SK-N-MC (cell line): ENCODE measurements at places on chromosomes 5 and 9.

- DNase-seq = no peak
Observed at GRCh38 chr9:114522286-114522685, 17.0 kb upstream of the WHRN start.

GRCh38 chr9:120775859-120776258 lies 17.4 kb downstream of the FBXW2 start:
- DNase-seq = no peak

DNA sequence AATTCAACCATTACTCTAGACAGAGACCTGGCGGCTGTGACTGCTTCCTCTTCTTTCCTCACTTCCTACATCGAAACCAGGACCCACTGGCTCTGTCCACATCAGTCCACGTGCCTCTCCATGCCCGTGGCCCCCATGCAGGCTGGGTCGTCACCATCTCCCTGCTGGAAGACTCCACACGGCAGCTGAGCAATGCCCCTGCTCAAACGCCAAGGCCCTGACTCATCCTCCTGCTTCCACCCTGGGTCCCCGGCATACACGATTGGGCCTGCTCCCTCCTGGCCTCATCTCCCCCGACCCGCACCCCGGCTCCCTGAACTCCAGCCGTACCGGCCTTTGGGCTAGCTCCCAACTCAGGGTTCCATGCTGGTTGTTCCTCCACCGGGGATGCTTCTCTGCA lies 67.2 kb upstream of the IER5L start:
- DNase-seq = no peak

DNA sequence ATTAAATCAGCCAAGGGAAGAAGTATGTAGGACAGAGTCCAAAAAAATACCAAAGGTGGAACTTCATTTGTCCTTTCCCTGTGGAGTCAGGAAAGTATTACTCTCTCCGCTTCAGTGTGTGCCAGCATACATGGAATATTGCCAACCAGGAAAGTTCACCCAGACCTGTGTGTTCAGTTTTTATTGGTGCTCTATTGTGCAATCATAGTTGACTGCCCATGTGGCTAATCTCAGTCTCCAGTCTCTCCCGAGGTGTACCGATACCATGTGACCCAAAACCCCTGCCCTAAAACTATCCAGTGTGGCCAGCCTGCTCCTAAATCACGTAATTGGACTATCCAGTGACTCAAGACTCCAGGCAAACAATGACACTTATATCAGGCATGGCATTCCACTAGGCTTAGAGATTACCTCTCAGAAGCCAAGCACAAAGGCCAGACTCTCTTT lies 38.8 kb downstream of the NFX1 start:
- DNase-seq = no peak

GRCh38 chr5:39498278-39498952 lies 73.6 kb upstream of the DAB2 start:
- DNase-seq = no peak

GRCh38 chr5:30850866-30851265 lies 342.6 kb upstream of the CDH6 start:
- no peak for DNase-seq

GRCh38 chr9:15834541-15834940 lies 281.7 kb downstream of the CCDC171 start:
- DNase-seq = peak; percentile 90

DNA sequence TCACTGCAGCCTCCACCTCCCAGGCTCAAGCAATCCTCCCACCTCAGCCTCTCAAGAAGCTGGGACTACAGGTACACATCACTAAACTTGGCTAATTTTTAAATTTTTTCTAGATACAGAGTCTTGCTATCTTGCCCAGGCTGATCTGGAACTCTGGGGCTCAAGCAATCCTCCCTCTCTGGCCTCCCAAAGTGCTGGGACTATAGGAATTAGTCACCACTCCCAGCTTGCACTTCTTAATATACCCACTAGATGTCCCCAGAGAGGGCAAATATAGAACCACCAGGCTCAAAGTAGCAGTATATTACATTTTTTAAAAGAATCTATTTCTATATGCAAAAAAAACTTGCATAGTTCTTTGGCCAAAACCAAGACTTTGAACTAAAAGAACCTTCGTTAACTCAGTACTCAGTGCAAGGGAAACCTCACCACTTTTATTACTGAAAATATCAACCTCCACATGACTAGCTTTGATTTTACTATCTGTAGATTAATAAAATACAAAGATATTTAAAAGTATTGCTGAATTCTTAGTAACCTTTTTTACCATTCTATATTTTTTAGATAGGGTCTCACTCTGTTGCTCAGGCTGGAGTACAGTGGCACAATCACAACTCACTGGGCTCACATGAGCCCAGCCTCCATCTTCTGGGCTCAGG lies 25.8 kb upstream of the HSD17B3 start:
- DNase-seq = peak; percentile 26

GRCh38 chr5:126081209-126081608 lies 342.0 kb upstream of the GRAMD2B start:
- DNase-seq = no peak

GRCh38 chr5:73974871-73975360 lies 348.9 kb downstream of the ARHGEF28 start:
- DNase-seq = no peak

DNA sequence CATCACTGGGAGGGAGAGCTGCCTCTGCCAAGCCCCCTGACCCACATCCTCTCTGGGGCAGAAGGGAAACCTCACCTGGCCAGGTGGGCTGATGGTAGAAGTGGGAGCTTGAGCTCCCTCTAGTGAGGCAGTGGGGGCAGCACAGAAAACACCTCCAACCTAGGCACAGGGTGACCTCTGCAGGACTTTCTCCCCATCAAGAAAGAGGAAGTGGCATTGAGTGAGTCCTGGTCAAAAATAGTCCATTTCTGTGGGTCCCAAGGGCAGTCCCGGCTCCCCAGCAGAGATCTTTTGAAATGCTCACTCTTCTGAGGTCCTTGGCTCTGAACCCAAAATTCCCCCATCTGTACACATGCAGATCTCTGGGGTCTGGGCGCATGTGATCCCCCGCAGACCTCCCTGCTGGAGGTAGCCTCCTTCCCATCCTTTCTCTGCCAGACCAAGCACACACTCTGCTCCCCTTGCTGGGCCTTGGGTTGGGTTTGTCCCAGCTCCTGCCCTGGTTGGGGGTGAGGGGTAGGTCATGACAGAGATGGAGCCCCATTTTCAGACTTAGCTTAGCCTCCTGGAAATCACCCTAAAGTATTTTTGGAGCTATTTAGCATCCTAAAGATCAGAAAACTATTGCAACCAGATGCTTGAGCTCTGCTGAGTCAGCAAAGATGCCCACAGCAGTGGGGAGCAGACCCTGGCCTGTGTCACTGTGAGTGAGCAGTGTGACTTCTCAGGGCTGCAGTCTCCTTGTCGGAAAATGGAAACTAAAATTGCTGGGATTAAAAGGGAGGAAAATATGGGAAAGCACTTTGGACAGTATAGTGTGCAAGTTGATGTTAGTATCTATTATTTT lies 41.6 kb upstream of the LCP2 start:
- no peak for DNase-seq

DNA sequence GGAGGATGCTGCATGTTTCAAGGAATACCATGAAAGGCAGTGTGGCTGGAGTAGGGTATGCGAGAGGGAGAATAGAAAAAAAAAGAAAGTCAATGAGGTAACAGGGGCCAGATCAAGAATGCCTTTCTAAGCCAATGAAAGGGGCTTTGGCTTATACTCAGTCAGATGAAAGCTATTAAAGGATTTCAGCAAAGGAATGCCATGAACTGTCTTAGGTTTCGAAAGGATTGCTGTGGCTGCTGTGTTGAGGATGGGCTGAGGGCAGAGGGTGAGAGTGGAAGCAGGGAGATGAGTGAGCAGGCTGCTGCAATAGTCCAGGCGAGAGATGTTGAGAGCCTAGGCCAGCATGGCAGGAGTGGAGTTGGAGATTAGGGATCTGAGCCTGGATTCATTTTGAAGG lies 135.4 kb upstream of the CKMT2 start:
- DNase-seq = no peak

DNA sequence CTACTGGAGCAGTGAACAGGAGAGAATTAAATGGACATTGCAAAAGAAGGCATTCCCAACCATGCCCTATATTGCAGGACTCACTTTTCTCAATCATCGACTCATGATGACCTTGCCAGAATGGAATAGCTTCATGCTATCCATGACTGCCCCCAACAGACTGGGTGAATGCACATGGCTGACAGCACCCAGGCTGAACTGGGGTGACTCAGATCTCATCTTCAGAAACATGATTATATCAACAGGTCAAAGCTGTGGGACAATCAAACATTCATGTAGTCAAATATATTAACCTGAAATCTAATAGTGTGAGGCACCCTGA lies 34.7 kb upstream of the MIER3 start:
- DNase-seq = no peak

DNA sequence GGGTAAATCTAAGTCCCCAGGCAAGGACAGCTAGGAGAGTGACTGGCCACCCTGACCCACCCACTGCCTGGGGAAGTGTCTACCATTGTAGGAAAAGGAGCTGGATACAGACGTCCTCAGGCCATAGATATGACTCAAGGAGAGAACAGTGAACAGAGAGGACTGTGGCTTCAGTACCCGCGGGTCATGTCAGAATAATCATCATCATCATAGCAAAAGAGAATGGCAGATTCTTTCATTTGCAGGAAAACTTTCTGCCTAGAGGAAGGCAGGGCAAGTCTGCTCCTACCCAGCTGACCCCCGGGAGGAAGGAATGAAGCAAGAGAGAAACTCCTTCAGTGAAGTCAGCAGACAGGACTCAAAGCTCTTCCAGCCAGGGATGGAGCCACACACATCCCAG lies 52.2 kb upstream of the UBTD2 start:
- no peak for DNase-seq

- no peak for DNase-seq
Observed at GRCh38 chr5:132742626-132743025, 4.6 kb upstream of the CCNI2 start.

DNA sequence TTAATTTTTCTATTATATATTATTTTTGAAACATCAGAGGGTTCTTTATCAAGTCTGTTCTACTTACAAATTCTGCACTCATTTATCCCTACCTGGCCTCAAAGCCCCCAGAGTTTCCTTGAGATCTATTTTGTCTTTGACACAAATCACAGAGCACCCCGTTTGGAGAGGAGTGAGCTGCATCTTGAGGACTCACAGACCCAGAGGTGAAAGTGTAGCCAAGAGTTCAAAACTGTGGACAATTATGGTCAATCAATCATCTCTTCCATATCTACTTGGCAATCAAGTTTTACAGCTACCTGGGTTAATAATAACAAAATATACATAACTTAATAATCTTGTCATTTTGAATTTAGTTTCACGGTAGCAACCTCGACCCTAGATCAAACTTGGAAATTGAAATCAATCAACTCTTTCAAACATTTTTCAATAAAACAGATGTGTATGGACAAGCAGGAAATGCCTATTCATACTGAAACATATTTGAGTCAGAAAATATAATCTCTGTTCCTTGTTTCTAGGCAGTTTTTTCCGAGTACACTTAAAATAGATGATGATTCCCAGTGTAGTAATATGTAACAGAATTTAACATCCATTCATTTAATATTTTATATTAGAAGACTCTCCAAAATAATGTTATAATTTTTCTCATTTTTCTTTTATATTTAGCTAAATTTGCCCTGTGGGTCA lies 13.7 kb upstream of the SYK start:
- no peak for DNase-seq

DNA sequence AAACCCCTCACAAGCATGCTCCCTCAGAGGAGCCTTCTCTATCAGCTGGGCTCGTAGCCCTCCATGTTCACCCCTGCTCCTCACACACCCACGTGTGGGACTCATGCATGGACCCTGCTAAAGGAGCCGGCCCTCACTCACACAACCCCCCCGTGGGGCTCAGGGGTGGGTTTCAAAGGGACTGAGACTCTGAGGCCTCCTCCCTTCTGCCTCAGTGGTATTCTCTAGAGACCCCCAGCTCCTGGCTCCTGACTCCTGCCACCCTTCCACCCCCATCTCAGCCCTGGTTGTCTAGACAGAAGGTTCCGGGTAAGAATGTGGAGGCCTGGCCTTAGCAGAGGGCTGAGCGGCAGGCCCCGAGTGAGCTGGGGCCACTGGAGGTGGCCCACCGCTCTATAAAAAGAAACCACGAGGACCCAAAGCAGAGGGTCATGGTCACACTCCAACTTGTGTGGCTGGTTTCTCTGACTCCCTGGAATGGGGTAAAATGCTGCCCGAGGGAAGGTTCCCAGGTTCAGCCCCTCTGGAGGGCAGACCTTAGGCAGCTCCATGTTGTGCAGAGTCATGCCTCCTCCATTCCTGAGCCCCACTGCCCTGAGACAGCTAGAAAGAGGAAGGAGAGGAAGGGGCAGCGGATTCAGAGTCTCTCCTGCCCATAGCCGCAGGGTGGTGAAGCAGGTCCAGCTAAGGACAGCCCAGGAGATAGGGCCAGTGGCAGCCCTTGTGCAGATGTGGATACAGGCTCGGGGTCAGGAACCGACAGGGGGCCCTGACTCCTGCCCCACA lies 10.8 kb downstream of the SEPTIN8 start:
- no peak for DNase-seq

- DNase-seq = no peak
Observed at GRCh38 chr5:131647048-131647769, 12.2 kb upstream of the RAPGEF6 start.

DNA sequence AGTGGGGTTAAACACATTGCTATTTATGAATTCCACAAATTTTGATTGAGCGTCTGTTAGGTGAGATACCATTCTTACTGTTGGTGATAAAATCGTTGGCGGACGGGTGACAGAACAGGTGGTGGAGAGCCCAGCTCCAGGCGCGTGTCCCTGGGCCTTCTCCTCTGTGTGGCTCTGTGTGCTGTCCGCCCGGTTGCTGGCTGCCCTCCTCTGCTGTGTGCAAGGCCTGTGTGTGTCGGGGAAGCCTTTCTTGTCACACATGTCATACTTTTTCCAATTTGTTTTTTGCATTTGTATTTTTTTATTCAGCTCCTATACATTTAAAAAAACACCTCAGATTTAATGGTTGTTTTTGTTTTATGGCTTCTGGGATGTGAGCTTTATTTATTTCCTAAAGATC lies 33.9 kb downstream of the TENT4A start:
- no peak for DNase-seq

GRCh38 chr9:100577776-100578448 lies at the start of gene CAVIN4:
TSS of gene CAVIN4 (plus strand) at chr9:100578079. CDS start at chr9:100578144, 65 bp downstream.
- DNase-seq = no peak
